LNCaP clone FGC (cell line): ENCODE measurements at places on chromosomes 3 and 15.

DNA sequence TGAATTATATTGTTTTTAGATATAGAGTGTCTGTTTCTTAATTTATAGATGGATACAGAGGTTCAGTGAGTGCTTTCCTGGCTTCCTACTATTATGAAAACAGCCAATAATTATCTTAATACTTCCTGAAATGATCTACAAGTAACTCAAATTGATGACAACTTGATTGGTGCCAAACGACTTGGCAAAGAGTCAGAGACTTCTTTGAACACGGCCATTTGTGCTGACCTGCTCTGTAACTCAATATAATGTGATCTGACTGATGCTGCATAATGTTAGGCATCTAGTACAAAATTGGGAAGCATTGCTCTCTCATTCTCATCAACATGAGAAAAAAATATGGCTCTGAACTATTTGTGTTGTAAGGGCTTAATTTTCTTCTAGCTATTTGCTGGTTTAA lies 193.9 kb downstream of the DIPK2A start:
- no peak for DNase-seq

DNA sequence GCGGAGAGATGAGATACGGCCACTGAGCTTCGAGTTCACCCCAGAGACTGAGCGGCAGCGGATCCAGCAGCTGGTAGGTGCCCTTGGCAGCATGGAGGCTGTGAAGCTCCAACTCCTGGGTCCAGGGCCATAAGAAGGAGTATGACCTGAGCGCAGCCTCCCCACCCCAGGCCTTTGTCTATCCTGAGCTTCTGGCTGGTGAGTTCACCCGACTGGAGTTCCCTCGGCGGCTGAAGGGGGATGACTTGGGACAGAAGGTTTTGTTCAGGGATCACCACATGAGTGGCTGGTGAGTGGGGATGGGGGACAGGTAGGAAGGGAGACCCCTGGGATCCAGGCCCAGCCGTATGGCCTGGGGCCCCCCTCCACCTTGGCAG lies 2.6 kb downstream of the PPM1M start:
- DNase-seq = no peak

DNA sequence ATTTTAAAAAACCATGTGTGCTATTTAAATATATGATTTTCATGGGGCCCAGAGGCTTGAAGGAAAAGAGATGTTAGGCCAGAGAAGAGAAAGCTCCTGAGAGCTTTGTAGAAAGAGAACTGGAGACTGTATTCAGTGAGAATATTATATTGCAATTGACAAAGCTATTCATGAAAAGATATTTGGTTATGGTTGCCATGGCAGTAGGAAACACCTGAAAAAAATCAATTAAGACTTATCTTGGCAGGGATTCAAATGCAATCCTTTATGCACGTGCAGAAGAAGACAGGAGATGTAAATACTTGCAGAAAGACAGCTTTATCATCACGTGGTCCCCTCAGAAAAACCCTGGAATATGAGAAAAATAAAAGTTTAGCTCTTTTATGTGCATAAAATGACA lies 636.0 kb upstream of the TBL1XR1 start:
- no peak for DNase-seq

- DNase-seq = no peak
Measured at GRCh38 chr3:145620486-145620885, 540.5 kb downstream of the PLOD2 start.

GRCh38 chr3:73136941-73137340 lies 75.5 kb downstream of the EBLN2 start:
- DNase-seq = no peak

GRCh38 chr3:192655040-192655439 lies 72.3 kb downstream of the FGF12 start:
- DNase-seq = no peak

DNA sequence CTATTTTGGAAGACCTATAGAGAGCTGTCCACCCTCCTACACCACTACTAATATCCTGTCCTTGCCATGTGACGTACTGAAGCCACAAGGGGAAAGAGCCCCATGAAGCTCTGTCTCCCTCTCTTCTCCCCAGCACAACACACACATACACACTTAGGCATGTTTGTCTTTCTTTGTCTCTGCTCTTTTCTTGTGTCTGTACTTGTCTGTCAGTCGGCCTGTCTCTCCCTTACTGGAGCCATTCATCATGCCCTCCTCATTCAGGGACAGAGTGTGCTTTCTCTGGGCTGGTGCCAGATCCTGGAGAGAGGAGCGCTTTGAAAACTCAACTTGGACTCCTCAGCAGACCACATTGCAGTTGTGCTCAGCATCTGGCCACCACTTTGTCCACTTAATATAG lies 47.6 kb downstream of the PSMD6 start:
- no peak for DNase-seq
